ENCODE measurements at places on chromosomes 16 and 17. TPM values are rescaled to one million over a fixed set of nuclear protein-coding genes. Genes with fewer than 3 reads are reported as not detected.

SPOP gene
- total RNA-seq = 48.6 TPM

NTN1 gene
- total RNA-seq = 8.6 TPM

GPS1 gene
- total RNA-seq = 102 TPM

CMTM2 gene
- not detected for total RNA-seq

SOX8 gene
- 0.98 TPM for total RNA-seq

KRT16 gene
- 1.3 TPM for total RNA-seq

CARD14 gene
- total RNA-seq = not detected

IL34 gene
- total RNA-seq = 0.38 TPM

MYO15A gene
- total RNA-seq = 0.32 TPM

CSH2 gene
- total RNA-seq = 4.3 TPM

RBFOX1 gene
- 0.43 TPM for total RNA-seq

FTO gene
- 73.1 TPM for total RNA-seq

Measured in astrocyte (in vitro differentiated cells and primary cell).